ENCODE measurements at places on chromosomes 6 and 20.

- DNase-seq: no peak
These were observed 14.0 kb upstream of the PLCB1 start for GRCh38 chr20:8118039-8118438.

DNA sequence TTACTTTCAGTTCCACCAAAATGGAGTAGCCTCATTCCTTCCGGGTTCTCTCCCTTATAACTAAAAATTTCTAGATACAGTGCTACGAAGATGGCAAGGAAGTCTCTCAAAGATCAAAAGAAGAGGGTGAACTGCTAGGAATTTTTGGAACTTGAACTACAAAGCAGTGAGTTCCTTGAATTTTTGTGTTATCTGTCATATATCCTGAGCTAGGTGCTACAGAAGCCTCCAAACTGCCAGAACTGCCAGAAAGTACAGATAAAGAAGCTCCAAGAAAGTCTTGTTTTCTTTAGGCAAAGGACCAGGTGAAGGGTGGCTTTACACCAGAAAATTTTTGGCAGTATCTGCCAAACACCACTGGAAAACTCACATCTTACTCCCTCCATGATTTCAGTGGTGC, 218.8 kb upstream of the FLRT3 start:
- DNase-seq: no peak

- DNase-seq: no peak
These were observed 558 bp downstream of the LINC00237 start for GRCh38 chr20:21105429-21106170.

DNA sequence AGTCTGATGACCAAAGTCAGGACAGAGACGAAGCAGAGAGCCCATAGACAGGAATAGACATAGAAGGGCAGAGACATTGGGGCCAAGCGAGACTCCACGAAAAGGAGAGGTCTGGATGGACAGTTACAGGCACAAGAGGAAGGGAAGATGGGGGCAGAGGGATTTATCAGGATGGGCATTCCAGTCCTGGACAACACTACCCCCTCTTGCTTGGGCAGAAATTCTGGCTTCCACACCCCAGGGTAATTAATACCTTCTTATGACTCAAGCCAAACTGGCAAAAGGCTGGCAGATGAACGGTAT, 82.2 kb upstream of the MAFB start:
- DNase-seq: no peak

GRCh38 chr20:36167902-36168503, 13.5 kb downstream of the EPB41L1 start:
- peak; percentile 84 for DNase-seq

DNA sequence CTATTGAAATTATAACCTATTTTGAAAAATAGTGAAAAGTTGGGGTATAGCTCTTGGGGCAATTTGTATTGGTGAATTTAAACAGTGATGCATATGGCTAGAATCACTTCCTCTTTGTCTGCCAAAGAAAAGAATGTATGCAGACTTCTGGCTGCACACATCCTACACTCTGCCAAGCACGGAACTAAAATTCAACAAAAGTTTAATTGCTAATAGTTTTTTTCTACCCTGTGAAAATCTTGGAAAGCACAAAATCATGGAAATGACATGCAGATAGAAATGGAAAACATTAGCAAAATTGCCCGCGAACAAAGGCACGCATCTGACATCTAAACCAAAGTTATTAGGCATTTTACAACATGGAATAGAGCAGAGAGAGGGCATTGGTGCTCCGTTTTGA, 106.4 kb upstream of the PDE10A start:
- no peak for DNase-seq

DNA sequence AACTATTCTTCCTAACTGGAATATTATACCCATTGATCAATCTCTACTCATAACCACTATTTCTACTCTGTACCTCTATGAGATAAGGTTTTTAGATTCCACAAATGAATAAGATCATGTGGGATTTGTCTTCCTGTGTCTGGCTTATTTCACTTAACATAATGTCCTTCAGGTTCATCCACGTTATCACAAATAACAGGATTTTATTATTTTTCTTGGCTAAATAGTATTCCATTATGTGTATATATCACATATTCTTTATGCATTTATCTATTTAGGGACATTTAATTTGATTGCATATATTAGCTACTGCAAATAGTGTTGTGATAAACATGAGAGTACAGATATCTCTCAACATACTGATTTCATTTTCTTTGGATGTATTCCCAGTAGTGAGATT, 823.0 kb upstream of the ADGRB3 start:
- no peak for DNase-seq

DNA sequence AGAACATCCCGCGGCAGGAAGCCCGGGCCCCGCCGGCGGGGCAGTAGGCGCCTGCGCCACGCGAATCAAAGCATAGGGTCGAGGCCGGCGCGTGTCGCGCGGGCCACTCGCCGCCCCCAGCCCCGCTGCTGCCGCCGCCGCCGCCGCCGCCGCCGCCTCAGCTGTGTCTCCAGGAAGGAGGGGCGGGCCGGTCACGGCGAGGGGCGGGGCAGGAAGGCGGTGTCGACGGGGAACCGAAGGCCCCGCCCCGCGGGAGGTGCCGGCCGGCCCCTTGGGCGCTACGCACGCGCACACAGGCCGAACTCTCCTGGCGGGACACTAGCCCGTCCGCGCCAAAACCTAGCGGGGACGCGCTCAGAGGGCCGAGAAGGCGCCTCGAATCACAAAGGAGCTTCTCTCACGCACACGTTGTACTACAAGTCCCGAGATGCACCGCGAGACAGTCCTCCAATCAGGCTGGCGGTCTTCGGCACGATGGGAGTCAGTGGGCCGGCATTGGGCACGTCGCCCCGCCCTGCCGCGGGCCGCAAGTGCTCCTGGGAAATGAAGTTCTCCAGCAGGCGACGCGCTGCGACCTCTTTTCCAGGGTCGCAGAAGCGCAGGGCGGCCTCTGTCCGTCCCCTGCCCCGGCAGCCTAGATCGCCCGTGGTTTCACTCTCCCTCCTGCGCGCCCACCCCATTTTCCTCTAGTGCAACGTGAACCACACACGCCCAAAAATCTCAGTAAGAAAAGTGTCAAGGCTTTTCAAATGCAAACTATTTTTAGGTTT, at the start of gene RALGAPA2:
TSS of gene RALGAPA2 (minus strand) at position 171 of the 770 bp plus-strand sequence. CDS start at position 7, 164 bp downstream.
- DNase-seq: peak; percentile 97

- DNase-seq: no peak
These were observed 251.6 kb upstream of the TAB2 start for GRCh38 chr6:149065658-149066556.

DNA sequence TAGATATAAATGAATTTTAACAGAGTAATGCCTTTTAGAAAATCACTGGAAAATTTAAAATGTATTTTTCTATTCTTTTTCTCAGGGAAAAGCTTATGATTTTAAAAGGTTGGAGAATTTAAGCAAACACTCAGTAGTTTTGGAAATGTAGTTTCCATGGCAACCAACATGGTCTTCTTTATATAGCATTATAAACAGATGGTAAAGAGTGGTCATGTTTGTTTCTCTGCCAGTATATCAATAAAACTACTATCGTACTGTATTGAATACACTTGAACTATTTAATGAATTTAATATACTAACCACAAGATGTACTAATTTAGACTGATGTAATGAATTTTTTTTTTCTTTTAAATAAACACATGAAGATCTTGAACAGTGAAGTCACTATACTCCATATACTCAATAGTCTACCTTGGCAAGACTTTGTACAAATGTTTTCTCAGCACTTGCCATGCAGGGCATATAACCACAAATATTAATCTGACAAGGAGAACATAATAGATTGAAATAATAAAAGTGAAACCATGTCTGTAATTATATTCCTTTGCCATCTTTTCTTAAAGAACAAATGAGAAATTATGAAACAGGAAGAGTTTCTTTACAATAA, 105.5 kb downstream of the PDSS2 start:
- no peak for DNase-seq

- DNase-seq: no peak
These were observed 2.4 kb upstream of the PRR18 start for GRCh38 chr6:166310634-166311033.

DNA sequence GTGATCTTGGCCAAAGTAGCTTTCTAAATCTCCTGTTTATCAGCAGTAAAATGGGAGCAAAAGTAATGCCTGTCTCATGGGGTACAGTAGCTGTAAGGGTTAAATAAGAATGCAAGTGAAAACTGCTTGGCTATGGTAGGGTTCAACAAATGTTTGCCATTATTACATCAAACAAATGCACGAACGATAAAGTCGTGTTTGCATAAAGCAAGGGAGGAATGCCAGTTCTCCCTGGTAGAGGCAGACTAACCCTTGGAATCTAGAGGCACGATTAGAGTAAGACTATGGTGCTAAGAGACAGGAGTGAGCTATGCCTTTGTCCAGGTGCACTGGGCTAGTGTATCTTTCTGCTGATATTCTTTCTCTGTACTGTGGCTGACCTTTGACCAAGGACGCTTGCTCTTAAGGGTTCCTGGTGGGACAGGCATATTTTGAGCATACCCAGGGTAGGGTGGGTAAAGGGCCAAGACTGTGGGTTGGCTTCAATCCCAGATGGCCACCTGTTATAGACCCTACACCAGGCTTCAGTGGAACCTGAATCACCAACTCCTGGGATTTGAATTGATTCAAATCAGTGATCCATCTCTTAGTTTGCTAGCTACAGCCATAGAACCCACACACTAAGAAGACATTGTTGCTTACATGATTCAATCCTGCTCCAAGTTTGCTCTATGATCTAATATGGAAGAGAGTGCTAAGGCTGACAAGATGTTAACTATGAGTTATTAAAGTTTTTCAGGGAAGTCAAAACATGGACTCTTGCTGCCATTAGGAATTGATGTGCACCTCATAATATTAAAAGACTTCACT, 139.9 kb downstream of the CCDC170 start:
- no peak for DNase-seq

- DNase-seq: peak; percentile 80
These were observed 46.9 kb upstream of the BACH2 start for GRCh38 chr6:90343576-90343975.

GRCh38 chr6:130111031-130111430, 92.7 kb downstream of the L3MBTL3 start:
- no peak for DNase-seq

- DNase-seq: no peak
These were observed 74.5 kb upstream of the FRMD1 start for GRCh38 chr6:168153553-168153952.

DNA sequence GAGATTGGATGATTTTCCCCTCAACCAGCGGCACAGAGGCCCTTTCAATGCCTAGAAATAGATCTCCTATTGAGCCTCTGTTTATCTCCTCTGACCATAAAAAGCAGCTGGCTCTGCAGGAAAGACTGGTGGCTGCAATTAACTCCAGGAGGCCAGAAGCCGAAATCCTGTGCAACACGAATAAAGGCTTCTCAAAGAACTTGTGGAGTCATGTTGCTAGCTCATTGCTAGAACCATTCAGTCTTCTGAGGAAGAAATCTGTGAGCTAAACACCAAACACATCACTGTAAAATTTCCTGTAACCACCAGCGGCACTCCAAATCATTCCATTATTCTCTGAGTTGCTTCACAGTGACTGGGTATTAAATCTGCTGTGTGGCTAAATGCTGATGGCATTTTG, 49.1 kb upstream of the TPD52L1 start:
- peak; percentile 59 for DNase-seq

- no peak for DNase-seq
These were observed 217.0 kb upstream of the CST7 start for GRCh38 chr20:24732076-24732475.

GRCh38 chr6:30914854-30915590, 984 bp downstream of the VARS2 start:
- no peak for DNase-seq

GRCh38 chr6:35149891-35150566, 8.9 kb upstream of the TCP11 start:
- DNase-seq: no peak

- peak; percentile 12 for DNase-seq
These were observed 52.9 kb upstream of the FABP7 start for GRCh38 chr6:122726649-122727048.

DNA sequence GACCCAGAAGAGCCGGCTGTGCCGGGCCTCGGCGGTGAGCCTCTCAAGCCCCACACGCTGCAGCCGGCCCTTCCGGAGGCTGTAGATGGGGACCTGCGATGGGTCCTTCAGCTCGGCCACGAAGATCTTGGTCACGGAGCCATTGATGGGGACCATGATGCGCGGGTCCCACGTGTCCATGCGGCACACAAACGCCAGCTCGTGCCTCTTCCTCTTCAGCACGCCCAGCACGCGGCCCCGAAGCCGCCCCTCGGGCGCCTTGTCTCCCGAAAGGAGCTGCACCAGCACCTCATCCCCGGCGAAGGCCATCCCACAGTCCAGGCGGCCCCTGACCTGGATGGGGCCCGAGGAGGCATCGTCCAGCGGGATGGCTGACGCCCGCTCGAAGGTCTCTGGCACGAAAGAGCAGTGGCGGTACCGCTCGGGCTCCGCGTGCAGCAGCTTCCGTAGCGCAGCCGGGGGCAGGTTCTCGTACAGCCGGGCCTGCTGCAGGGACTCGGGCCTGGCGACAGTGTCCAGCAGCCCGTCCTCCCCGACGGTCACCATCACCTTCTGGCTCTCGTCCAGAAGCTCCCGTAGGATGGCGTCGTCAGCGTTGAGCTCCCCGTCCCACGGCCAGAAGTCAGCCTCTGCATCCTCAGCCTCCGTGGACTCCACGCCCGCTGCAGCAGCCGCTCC, 8.9 kb downstream of the HELZ2 start:
- DNase-seq: no peak

DNA sequence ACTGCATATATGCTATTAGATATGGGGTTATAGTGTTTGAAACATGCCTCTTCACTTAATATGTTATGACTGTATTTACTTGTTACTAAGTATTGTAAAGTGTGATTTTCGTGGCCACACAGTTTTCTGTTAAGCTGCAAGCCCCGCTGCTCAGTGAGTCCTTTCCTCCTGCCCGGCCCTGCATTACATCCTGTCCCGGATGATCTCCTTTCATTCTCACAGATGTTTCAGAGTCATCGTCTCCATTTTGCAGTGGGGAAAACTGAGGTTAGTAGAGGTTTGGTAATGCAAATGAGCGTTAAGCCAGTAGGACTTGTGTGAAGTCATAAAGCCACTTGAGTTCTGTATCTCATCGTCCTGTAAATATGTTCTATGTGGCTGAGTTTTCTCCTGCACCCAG, 155.5 kb downstream of the CFAP61 start:
- DNase-seq: no peak

DNA sequence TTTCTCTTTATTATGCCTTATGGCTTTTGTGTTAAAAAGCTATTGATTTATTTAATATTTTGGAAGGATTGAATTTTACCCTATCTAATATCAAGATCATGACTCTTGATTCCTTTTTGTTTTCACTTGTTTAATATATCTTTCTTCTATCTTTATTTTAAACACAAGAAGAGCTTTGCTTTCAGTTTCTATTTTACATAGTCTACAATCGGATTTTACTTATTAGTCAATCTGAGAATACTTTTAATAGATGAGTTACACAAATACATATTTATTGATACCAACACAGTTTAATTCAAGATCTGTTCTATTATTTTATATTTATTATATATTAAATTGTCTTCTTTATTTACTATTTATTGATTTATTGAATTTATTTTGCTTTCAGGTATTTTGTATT, 218.8 kb downstream of the ESR1 start:
- DNase-seq: no peak

DNA sequence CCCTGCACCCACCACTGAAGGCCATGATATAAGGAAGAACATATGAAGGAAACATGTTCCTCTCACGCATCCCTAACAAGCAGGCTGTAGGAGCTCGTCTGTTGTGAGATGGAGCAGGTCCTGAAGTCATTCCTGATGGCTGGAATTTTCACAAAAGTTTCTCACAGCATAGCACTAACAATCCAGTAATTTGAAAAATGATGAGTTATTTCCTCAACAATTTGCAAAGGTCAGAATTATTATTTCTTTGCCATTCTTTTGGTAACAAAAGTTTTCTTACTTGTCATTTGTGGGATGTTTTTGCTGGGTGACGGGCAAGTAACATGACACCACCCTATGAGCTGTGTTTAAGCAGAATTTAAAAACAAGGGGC, 27.6 kb upstream of the FRMD1 start:
- no peak for DNase-seq
